CD4-positive, alpha-beta T cell (primary cell): ENCODE measurements at places on chromosomes 11 and 22. TPM values are rescaled to one million over a fixed set of nuclear protein-coding genes. Genes with fewer than 3 reads are reported as not detected.
A peak's percentile ranks its signal among the peaks of the same experiment; 100 is the strongest.

- DNase-seq: no peak
Observed at GRCh38 chr11:88414981-88415413, 77.5 kb upstream of the CTSC start.

LRRC4C gene
- not detected for total RNA-seq

DNA sequence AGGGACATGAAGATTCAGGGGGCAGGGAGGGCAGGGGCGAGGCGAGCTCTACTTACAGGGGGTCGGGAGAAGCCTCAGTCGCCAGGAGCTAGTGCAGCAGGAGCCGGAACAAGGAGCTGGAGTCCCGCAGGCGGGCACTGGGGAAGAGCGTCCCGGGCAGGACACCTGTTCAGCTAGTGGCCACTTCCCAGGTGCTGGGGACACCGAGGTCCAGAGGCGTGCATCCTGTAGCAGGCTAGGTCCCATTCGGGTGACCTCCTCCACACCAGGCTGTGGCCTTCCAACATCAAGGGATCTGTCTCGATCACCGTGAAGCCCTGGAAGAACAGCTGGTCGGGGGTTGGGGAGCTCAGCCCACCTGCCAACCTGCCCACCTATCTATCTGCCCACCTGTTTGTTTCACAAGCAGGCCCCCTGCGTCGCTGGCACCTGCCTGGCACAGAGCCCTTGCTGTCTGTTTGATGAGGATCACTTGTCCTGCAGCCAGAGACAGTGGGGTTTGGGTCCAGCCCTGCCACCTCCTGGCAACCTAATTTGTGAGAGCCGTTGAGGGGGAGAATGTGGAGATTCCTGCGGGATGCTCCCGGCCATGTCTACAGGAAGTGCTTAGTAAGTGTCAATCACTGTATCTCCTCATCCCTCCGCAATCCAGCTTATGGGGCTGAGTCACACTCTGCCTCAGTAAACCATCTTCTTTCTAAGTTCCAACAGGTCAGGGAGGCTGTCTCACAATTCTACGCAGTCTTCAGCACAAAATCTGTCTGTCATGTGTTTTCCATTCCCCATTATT, 940.9 kb downstream of the BRD1 start:
- DNase-seq: no peak

- DNase-seq: no peak
Observed at GRCh38 chr11:112012874-112013273, 12.3 kb upstream of the DLAT start.

DNA sequence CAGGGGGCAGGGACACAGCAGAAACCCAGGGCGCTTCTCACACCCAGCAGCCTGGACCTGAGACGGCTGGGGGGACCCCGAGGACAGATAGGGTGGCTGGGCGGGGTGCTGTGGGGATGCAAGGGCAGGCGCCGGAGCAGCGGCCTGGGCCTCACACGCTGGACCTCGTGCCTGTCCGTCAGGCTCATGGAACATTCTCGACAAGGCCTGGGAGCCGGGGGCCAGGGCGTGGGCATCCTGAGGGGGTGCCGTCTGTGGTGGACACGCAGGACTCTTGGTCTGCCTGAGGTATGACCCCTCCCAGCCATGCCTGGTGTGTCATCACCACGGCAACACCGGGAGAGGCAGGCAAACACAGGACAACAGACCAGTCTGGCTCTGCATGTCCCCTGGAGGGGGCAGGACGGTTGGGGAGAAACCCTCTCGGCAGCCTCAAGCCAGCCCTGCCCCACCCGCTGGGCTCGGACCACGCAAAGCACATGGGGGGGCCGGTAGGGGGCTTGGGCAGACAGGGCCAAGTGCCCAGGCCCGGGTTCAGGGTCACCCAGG, 21.4 kb downstream of the MRPL23 start:
- DNase-seq: no peak

DNA sequence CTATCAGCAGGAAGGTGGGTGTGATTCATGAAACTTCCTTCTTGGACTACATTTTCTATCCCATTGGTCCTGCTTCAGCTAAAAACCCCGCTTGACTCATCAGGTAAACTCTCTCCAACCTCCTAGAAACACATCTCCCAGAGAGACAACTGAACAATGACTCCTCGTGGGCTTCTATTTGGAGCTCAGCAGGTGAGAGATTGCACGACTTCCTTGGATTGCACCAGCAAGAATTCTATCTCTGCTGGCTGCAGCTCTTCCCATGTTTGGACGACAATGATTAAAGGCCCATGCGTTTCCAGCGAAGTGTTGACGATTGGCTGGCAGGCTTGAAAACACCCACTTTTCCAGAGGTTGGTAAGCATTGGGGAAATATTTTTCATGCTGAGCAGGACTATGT, 216.1 kb upstream of the NTM start:
- no peak for DNase-seq

DNA sequence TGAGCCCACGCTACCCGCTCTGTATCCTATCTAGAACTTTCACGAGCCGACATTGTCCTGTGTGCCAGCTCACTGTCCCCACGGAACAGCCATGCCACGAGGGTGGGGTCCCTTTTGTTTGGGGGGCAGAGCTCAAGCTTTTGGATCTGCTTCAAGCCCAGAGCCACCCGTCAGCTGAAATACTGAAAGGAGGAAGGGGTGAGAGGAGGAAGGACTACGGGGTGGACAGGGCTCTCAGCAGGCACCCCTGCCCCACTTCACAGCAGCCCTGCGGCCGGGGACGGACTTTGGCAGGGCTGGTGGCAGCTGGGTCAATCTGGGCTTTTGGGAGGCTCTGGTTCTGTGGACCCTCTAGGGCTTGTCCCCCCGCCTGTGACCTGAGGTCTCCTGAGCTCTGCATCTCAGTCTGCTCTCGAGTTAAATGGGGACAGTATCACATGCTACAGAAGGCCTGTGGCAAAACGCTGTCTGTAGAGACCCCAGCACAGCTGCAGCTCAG, 30.0 kb upstream of the MUC5AC start:
- DNase-seq: no peak

DNA sequence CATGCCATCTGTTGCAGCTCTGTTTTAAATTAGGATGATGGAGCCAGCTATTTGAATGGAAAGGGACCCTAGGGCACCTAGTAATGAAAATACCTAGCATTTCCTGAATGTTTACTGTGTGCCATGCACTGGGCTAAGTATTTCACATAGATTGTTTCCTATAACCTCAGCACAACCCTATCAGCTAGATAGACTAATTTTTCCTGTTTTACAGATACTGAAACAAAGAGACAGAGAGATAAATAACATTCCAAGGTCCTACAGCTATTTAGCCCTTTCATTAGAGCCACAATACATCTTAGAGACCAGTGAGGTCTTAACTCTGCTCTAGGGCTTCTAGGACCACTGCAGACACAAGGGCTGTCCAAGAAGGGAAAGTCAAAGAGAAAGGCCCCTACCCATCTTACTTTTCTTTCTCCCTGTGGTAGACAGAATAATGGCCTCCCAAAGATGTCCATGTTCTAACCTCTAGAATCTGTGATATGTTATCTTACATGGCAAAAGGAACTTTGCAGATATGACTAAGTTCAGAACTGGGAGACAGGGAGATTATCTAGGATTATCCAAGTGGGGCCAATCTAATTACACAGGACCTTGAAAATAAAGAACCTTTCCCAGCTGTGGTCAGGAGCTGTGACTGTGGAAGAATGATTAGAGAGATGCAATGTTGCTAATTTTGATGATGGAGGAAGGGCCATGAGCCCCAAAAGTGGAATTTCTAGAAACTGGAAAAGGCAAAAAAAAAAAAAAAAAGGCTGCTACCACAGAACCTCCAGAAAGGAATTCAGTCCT, 157.0 kb downstream of the CCDC34 start:
- DNase-seq: no peak

OR52N4 gene
- 0.96 TPM for total RNA-seq

GRCh38 chr11:64562723-64563351, 28.2 kb upstream of the SLC22A12 start:
- DNase-seq: no peak

DNA sequence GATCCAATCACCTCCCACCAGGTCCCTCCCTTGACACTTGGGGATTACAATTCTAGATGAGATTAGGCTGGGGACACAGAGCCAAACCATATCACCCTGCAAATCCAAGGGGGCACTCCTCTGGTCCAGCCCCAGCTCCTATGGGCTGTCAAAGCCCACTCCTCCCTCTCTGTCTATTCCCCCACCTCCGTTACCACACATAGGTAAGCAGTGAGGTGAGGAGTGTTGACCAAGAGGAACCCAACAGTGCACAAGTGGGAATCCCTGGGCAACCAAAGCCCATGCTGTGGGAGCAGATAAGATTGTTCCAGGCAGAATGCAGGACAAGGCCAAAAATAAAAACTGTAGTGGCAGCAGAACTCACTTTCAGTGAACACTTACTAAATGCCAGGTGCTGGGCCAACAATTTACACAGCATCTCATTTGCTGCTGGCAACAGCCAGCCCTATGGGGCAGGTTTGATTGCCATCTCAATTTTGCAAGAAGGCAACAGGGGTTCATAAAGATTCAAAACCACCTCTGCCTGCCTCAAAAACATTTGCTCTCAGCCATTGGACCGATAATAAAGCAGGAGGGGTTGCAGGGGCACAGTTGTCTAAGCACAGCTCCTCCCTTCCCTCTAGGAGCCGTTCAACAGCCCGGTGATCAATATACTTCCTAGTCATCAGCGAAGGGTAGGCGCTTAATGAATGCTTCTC, 8.9 kb downstream of the SDF2L1 start:
- no peak for DNase-seq

DNA sequence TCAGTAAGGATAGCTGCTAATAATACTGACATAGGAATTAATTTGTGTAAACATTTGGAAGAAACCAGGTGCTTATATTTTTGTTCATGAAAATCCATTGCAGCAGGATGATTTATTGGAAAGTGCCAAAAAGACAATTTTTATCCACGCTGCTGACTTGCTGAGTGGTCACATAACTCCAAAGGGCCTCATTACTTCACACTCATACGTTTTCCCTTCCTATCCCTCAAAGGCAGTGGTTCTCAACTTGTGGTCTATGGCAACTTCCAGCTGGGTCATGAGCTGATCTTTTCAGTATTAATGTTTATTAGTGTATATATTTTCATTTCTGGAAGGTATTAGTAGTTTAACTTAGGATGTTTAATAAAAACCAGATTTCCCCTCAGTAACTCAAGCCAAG, 178.1 kb downstream of the UVRAG start:
- DNase-seq: no peak

- DNase-seq: no peak
Observed at GRCh38 chr11:13929395-13929891, 33.1 kb upstream of the SPON1 start.

- no peak for DNase-seq
Observed at GRCh38 chr11:12193515-12194336, 83.3 kb downstream of the MICAL2 start.

QSER1 gene
- 9.0 TPM for total RNA-seq

KCNJ4 gene
- total RNA-seq: not detected

PGA4 gene
- not detected for total RNA-seq

DNA sequence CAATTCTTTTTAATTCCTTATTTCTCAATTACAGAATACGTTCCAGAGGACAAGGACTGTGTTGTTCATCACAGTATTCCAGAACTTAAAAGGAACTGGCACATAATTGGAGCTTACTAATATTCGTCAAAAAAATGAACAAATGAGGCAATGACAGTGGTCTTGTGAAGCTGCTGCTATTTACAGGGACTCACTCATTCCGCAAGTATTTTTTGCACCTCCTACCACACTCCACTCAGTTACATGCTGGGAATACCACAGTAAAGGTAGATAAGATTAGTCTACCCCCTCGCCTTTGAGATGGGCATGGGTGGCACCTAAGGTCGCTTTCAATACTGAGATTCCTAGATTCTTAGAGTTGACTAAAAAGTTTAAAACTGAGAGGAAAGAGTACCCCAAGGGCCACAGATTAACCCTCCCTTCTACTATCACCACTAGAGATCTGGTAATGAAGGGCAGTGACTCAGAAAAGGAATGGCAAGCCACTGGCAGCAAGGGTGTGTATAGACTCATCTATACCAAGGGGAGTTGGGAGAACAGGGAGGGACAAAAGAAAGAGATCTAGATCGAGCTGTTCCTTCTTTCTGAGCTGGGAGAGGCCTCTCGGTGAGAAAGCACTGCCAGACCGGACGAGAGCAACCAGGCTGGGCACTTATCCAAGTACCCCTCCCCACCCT, 85.0 kb downstream of the RPL27A start:
- no peak for DNase-seq

GRCh38 chr22:43090130-43090789, 1.1 kb upstream of the TTLL1 start:
- DNase-seq: peak; percentile 47

ARL2 gene
- 10.5 TPM for total RNA-seq

DNA sequence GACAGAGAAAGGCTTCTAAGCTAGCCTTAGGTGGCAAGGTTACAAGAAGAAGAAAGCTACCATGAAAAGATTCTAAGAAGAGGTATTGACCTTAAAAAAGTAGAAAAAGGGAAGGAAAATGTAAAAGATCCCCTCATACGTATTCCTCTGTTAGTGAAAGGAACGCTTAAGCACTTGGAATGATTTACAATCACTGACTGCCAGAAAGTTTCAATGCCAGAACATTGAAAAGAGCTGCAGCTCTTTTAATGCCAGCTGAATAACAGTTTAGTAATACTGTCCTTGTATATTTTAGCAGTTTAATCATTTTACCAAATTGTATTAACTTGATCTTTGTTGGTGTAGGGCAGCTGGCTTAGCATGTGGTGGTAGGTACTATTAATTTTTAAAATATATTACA, 650.7 kb downstream of the FAM181B start:
- no peak for DNase-seq

DNA sequence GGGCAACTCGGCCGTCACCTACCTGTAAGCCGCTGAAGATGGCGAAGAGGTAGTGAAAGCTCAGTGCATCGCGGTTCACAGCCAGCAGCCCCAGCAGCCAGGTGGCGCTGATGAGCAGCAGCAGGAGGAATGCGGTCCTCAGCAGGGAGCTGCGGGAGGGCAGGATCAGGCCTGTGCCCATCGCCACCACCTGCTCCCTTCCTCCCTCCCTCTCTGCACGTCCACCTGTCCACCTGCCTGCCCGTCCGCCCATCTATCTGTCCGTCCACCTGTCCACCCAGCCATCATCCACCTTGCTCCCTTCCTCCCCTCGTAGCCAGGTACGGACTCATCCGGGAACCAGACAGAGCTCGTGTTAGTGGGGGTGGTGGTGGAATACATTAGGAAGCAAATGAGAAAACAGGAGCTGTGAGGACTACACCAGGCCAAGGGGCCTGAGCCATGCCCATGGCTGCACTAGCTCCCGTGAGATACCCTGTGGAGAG, 32.2 kb downstream of the TRMU start:
- DNase-seq: peak; percentile 58

FGF4 gene
- total RNA-seq: not detected

- DNase-seq: no peak
Observed at GRCh38 chr22:30556388-30556787, 9.8 kb upstream of the SEC14L6 start.

- DNase-seq: no peak
Observed at GRCh38 chr11:63609971-63610580, 4.2 kb downstream of the PLAAT3 start.
